ENCODE measurements at places on chromosomes 6 and 20.

DNA sequence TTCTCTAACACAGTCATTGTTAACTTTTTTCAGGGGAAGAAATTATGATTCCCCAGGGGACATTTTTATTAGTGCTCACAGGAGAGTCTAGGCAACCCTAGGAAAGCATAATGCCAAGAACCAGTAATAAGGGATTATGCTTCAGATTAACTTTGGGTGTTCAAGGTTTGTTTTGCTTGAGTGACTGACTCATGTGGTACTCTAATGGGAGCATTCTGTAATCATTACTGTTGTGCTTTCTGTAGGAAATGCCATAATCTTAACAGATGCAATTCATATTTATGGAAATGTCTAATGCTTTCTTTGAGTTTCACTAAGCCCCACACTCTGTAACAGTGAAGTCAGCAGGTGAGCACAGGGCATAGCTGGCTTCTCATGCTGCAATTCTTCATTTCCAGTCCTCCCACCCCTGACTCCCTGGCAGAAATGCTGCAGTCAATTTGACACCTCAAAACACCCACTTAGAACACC is 263.4 kb upstream of the MAN1A1 start:
- DNase-seq, result no peak

DNA sequence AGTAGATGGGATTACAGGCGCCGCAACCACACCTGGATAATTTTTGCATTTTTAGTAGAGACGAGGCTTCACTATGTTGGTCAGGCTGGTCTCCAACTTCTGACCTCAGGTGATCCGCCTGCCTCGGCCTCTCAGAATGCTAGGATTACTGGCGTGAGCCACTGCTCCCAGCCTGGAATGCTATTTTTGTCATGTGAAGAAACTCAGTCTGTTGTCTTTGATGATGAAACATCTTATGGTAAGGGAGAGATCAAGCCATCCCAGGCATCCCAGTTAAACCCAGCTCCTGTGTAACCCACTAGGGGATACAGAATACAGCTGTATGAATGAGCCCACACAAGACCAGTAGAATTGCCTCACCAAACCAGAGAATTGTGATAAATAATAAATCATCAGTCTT is 83.6 kb upstream of the RBM24 start:
- no peak for DNase-seq

DNA sequence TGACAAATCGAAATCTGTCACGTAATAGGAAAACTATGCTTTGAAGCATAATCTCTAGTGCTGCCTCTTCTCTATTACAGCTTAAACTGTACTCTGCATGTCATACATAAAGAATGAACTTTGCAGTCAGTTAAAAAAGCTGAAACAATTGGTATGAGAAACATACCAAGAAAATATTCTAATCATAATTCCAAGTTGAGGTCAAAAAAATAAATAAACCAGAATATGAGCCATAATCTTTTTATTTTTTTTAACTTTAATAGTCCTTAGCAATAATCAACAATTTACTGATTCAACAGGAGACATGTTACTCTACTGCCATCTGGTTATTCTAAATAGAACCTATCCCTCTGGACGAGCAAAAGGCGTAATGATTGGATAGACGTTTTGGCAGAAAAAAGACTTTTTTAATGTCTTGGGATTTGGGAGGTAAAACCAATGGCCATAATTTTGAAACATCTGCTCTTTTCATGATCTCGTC is 224.4 kb upstream of the FLRT3 start:
- no peak for DNase-seq

DNA sequence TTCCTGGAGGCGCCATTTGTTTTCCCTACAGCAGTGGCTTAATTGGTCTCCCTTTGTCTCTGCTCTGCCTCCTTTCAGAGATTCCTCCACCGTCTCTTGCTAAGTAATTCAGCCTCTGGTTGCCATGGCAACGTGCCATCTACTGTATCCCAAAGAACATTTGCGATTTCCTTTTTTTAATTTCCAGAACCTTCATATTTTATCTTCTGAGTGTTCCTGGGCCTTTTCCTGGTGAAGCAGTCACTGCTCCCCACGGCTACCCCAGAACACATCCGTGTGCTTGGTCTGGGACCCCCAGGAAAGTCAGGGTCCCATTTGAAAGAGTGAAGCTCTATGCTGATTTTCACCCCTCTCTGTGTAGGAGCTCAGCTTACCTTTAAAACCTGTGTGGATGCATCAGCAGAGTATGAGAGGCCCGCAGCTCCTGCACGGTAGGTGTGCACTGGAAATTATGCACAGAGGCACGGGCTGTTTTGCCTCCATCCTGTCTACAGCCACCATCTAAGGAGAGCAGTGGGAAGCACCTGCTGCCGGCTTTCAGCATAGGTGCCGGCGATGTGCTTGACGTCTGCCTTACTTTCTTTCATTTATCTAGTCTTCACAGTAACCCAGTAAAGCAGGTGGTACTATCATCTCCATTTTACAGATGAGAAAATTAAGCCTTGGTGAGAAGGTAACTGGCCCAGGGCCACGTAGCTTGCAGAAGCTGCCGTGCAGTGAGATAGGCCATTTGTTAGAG is 122.8 kb downstream of the SYCP2 start:
- no peak for DNase-seq

DNA sequence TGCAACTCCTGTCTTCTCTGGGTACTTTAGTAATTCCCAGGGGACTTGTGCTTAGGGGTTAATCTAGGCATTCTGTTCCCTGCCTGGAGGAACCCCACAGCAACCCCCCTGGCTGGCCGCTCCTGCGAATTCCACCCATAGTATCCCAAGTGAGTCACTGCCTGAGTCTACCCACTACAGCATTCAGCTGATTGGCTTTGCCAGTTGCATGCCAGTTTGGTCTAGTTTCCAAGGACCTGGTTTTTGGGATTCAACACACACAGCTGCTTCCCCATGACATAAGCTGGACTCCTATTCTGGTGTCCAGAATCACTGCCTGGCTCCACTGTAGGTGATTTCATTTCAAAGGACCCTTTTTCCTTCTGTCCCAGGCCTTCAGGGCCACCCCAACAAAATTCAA is 40.3 kb downstream of the PLCG1 start:
- DNase-seq, result no peak

DNA sequence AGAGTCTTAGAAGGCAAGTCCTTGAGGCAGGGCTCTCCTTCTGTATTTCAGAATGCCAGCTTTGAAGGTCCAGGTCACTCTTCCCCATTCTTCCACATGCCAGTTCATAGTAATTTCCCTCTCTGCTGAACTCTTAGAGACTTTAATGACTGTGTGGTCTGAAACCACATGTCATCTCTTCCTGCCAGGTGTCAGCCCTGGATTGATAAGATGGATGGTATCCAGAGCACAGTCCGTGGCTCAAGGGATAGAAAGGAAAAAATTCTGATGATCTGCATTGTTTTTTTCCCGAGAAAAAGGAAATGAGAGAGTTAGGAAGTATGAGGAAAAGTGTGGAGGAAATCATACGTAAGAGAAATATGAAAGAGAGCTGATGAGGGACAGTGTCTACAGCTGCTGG is 250.9 kb downstream of the TPBG start:
- no peak for DNase-seq

DNA sequence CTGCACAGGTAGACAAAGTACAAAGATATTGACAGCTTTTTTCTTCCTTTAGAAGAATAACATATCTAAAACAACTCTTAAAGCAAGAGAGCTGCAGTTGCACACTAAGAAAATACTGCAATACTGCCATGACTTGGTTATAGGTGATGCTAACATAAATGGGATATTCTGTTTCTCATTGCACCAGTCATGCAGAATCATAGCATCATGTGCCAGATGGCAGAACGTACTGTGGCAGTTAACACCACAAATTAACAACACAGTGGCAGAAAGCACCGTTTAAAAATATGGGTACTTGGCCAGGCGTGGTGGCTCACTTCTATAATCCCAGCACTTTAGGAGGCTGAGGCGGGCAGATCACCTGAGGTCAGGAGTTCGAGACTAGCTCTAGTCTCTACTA is 7.4 kb downstream of the ASXL1 start:
- DNase-seq, result no peak

DNA sequence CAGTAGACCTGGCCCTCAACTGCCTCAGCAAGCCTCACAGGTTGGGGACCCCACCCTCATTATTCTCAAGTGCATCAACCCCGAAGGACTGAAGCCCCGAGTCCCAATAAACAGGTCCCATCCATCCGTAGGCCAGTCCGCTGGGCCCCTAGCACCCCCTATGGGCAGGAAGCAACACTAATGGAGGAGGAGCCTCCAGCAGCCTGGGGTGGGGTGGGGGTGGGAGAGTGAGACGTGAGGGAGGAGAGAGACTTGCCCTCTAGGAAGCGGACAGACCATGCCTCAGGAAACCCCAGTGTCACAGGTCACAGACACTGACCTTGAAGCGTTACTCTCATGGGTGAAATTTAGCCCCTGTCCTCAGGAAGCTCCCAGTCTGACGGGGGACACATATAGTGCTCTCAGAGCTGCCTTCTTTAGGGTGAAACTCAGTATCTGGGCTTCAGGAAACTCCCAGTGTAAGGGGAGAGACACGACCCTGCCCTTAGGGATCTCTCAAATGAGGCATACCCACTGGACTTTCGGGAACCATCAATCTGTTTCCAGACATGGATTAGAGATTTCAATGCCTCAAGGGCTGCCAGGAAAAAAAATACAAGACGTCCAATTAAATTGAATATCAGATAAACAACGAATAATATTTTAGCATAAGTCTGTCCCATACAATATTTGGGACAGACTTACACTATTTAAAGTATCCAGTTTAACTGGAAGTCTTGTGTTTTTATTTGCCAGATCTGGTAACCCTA is 125.8 kb downstream of the MRPL14 start:
- DNase-seq, result no peak

GRCh38 chr6:134870677-134871498 is 79.0 kb downstream of the ALDH8A1 start:
- DNase-seq, result no peak

DNA sequence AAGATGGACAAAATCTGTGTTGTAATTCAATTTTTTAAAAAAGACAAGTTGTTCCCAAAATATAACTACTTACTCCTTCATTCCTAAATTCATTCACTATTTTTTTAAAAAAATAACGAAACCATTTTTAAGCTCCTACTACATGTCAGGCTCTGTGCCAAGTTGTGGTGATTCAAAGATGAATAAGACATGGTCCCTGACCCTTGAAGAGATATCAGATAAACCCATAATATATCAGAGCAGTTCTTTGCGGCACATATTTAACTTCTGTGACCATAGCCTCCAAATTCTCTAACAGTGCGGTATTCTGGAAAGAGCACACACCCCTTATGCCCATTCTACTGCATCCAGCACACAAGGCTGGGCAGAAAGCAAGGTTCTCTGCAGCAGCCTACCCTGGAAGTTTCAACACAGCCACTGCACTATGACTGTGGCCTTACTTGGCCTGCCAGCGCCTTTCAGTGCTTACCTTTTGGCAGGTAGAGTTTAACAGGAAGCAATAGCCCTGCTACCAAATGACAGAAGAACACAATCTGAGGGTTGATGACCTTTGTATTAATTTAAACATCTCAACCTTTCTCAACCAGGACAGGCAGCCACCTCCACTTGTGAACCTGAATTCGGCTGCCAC is 406.5 kb downstream of the BTBD9 start:
- no peak for DNase-seq

DNA sequence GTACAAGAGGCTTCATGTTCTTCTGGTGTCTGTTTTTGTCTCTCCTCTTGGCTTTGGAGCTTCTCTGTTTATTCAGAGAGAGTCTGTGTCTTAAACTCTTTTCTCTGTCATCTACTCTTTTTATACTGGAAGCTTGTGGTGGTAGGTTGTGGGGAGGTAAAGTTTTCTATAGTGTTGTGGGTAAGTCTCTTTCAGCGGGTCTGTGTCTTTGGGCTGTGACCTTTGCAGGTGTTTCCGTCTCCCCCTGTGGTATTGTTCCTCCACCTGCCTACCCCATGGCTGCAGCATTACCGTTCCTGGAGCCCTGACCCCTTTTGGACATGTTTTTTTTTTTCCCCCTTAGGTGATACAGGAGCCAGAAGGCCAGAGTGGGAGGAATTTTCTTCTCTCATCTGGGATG is 37.9 kb upstream of the FERMT1 start:
- no peak for DNase-seq

DNA sequence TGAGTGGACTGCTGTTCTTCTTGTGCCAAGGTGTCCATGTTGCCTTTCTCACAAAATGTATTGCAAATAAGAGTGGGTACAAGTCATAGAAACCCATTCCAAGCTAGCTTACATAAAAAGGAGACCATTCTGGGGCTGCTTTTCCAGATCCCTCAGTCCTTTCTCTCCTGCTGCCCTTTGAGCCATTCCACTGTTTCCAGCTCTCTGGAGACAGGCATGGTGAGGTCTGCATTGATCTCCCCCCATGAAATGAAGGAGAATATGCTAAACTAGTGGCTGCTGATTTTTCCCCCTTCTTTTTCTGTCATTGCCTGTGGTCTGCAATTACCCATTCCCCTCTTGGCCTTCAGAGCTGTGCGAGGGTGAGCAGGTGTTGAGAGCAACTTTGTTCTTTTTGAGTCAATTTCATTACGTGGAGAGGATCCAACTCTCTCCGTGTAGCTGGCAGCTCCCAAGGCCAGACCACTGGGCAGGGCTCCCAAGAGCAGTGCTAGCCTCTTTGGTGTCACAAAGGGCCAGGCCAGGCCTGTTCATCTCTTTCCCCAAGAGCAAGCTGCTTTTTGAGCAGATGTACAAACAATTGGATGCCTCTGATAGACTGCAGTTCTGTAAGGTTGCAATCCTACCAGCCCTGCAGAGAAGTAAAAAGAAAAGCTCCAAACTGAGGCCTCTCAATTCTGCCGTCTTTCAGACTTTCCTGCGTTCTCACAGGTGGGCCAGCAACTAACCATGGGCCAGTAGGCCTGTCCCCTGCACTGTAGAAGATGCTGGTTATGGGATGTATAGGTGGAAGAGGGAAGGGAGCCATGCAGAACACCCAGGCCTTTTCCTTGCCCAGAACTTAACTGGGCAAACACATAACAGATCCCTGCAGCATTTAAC is 96.1 kb upstream of the ARMC2 start:
- DNase-seq, result no peak

- no peak for DNase-seq
Measured at GRCh38 chr6:167704396-167704901, 122.3 kb upstream of the AFDN start.

- DNase-seq, result no peak
Measured at GRCh38 chr6:28841290-28841689, 82.5 kb downstream of the TRIM27 start.

GRCh38 chr6:110981202-110981600 is 637 bp upstream of the RPF2 start:
- DNase-seq, result no peak

DNA sequence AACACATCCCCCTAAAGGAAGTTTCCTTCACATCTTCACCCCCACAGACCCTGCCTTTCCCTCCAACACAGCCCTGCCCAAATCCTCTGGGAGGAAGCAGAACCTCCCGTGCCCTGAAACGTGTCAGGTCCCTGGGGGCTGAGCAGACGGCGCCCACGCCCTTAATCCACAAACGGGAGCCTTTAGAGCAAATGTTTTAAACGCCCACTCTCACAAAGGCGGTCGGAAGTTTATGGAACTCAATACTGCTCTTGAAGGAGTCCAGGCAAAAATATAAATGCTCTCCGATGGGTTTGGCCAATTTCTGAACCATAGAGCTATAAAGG is 237.1 kb upstream of the AFDN start:
- no peak for DNase-seq

- DNase-seq, result no peak
Measured at GRCh38 chr6:24893342-24893850, 42.4 kb downstream of the RIPOR2 start.

Measured in activated CD4-positive, alpha-beta T cell treated with anti-CD3 and anti-CD28 coated beads, Interleukin-2, amount 50 U/mL, for 4 hours (primary cell).